GM18507 (cell line): ENCODE measurements at places on chromosomes 1 and 21.

DNA sequence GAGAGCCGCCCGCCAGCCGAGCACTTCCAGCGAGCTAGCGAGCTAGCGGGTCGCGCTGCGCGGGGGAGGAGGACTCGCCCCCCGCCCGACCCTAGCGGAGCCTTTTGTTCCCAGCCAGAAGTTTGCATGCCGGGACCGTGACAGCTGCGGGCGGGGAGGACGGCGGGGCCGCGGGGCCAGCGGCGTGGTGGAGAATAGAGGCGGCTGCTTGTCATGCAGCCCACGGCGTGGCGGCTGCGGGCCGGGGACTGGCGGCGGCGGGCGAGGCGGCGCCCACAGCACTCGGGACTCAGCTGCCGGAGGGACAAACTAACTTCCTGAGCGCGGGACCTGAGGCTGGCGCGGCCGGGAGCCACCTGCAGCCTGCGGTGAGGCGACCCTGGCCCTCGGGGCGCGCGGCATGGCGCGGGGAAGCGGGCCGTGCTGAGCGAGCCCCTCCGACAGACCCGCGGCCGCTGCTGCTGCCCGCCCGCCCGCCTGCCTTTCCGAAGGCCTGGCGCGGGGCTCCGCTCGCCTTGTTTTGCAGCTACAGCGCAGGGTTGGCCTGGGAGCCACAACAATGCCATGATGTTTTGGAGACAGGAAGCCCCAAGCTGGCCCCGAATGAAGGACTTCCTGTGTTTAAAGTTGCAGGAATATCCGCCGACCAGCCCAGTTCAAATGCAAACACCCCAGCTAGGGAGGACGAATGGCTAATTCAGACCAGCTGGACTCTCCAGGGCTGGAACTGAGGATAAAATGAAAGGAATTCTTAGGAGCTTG is 82.2 kb upstream of the BMP8A start:
- no peak for DNase-seq

DNA sequence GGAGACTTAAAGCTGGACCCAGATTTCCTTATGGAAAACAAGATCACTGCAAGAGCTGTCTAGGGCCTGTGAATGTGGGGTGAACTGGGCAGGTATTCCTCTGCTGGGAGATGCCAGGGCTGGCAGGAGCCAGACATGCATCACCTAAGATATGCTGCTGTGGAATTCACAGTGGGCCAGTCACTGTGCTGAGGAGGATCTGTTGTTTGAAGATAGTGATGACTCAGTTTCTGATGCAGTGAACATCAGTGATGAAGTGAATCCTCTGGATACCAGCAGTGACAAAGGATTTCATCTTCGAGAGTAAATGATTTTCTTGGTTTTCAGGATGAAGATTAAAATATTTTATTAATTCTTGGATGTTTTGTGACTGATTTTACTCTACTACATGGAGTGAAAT is 29.9 kb upstream of the CAMSAP2 start:
- DNase-seq, result no peak

DNA sequence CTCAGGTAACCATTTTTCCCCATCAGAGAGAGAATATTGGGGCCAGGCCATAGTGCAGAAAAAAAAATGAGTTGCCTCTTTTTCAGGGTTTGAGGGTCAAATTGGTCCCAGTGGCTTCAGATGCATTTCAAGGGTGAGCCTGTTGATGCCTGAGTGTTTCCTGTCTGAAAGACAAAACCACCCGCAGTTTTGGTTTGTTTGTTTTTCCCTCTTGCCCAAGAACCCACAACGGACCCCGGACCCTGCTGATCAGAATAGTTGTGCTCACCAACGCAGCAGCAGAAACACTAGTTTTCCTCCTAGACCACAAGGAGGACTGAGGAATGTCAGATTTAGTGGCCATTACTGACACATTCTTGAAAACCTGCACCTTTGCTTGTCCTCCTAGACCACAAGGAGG is 1433.1 kb downstream of the PLA2G4A start:
- no peak for DNase-seq

DNA sequence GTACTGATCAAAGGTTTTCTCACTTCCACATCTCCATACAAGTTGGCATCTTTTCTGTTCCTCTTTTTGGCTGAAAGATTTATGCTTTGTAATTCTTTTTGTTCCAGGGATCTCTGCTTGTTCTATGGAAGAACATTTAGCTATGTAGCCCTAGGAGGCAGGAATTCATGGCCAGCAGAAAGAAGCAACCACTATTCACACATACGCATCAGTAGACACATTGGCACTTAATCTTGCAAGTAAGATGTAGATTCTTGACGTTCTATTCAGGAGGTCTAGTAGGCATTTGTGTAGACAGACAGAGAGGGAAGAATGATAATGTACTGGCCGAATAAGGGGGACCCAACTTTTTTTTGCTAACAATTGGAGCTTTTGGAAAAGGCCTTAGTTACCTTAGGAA is 336.0 kb downstream of the NUF2 start:
- DNase-seq, result no peak

DNA sequence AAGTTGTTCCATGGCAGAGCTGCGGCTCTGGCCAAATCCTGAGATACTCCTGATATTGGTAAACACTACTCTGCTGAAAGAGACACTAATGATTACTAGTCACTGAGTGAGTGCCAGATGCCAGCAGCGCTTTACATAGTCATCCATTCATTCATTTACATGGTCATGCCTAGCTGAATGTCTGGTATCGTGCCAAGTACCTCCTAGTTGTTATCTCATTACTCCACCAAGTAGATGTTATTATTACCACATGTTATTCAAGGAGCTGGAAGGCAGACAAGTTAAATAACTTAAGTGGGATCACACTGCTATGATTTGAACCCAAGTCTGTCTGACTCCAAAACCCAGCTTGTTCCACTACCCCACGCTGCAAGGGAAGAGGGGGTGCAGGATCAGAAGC is 4.7 kb downstream of the OLFML2B start:
- DNase-seq, result no peak

DNA sequence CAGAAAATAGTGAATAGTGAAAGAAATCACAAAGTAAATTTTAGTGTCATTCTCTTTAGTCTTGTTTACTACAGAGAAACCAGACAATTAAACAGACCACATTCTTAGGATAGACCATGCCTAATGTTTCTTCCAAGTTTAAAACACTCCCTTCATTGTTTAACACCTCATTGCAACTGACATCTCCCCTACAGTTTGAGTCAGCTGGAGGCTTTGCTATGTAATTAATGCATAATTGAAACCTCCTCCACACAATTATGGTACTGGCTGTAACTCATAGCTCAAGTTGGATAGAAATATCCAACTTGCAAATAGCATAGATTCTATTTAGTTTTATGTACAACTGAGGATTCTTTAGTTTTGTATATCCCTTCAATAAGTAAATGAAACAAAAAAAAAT is 35.2 kb upstream of the B3GALT2 start:
- no peak for DNase-seq

- no peak for DNase-seq
These were observed 57.3 kb downstream of the PSMG1 start for GRCh38 chr21:39125752-39126485.
